ENCODE measurements at places on chromosomes 4 and X. TPM values are rescaled to one million over a fixed set of nuclear protein-coding genes. Genes with fewer than 3 reads are reported as not detected.

The NAA11 gene
- not detected for total RNA-seq

GRCh38 chrX:25534091-25534490, 518.3 kb upstream of the ARX start:
- no peaks in the 10 kb centered on the region for H3K27me3 ChIP-seq
- no peaks in the 10 kb centered on the region for H3K4me1 ChIP-seq
- H3K36me3 ChIP-seq, result no peaks in the 10 kb centered on the region
- no peak for DNase-seq
- no peak overlapping the region for H3K27ac ChIP-seq
- H3K4me3 ChIP-seq, result no peak overlapping the region

The BCORL1 gene
- 18.8 TPM for total RNA-seq

DNA sequence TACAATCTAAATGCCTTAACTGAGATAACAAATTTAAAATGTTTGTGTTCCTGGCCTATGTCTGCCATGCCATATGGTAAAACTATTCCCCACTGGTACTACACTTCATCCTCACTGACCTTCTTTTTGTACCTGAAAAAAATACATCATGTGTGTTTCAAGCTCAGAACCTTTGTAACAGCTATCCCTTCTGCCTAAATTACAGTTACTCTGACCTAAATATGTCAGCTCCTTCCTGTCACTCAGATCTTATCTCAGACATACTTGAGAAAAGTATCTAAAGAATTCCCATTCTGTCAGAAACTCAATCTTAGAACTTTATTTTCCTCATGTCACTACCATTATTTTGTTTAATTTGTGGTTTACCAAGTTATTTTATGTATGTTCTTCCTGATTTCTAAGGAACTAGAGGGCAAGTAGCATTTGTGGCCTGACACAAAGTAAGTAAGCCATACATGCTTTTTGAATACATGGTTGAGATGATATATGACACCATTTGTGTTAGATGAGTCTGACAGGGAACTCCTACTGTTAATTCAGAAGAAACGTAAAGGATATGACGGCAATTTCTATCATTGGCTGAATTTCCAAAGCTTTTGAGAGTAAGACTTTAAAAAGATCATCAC, 456.5 kb upstream of the NDST3 start:
- no peaks in the 10 kb centered on the region for H3K36me3 ChIP-seq
- no peaks in the 10 kb centered on the region for H3K27me3 ChIP-seq
- no peak for DNase-seq
- no peaks in the 10 kb centered on the region for H3K4me1 ChIP-seq

GRCh38 chr4:150236626-150237025, 158.4 kb downstream of the DCLK2 start:
- H3K4me1 ChIP-seq, result no peaks in the 10 kb centered on the region
- H3K27me3 ChIP-seq, result peaks cover 16% of the 10 kb centered on the region
- DNase-seq, result no peak
- H3K4me3 ChIP-seq, result no peak overlapping the region

- H3K4me1 ChIP-seq, result no peaks in the 10 kb centered on the region
- H3K4me3 ChIP-seq, result no peak overlapping the region
- H3K27me3 ChIP-seq, result peaks cover 11% of the 10 kb centered on the region
- no peaks in the 10 kb centered on the region for H3K36me3 ChIP-seq
Measured at GRCh38 chrX:129642641-129643040, 12.1 kb downstream of the APLN start.

The UGT8 gene
- not detected for total RNA-seq

The VCX2 gene
- total RNA-seq, result not detected

GRCh38 chr4:55074386-55074785, 51.0 kb downstream of the KDR start:
- no peak overlapping the region for H3K4me3 ChIP-seq
- H3K36me3 ChIP-seq, result no peaks in the 10 kb centered on the region
- no peaks in the 10 kb centered on the region for H3K27me3 ChIP-seq
- DNase-seq, result no peak
- H3K4me1 ChIP-seq, result no peaks in the 10 kb centered on the region
- no peak overlapping the region for H3K27ac ChIP-seq

GRCh38 chr4:111136438-111136837, 513.6 kb upstream of the PITX2 start:
- no peaks in the 10 kb centered on the region for H3K27me3 ChIP-seq
- H3K4me1 ChIP-seq, result no peaks in the 10 kb centered on the region
- no peak overlapping the region for H3K27ac ChIP-seq

The NSUN7 gene
- not detected for total RNA-seq

DNA sequence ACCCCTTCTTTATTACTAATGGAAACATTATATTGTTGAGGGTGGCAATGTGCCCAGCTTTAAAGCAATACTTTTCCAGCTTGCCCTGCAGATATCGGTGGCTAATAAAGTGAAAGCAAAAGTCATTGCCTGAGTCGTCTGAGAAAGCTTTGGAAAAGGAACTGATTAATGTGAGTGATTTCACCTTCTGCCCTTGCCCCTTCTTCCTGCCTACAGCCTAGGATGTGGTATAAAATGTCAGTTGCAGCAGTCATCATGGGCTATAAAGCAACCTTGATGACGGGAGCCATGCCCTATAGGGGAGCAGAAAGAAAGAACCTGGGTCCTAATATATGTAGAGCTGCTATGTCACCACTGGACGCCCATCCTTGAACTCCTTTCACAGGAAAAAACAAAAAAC, 132.4 kb upstream of the USP9X start:
- DNase-seq, result no peak
- no peaks in the 10 kb centered on the region for H3K36me3 ChIP-seq
- no peaks in the 10 kb centered on the region for H3K27me3 ChIP-seq
- no peaks in the 10 kb centered on the region for H3K4me1 ChIP-seq

DNA sequence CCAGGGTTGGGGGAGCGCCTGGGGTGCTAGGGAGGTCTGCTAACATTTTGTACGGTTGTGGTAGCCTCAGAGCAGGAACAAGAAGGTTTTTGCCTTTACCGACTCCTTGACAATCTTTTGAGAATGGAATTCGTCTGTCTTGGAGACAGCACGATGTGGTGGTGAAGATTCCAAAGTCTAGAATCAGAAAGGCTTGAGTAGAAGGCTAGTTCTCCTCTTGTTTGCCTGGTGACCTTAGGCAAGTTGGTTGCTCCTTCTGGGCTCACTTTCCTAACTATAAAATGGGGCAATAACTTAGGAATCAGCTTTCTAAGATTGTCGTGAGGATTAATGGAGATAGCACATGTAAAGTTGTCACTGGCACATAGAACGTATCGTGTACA, 741 bp downstream of the FAM47E start:
- H3K27ac ChIP-seq, result no peak overlapping the region
- no peaks in the 10 kb centered on the region for H3K36me3 ChIP-seq
- peaks cover 8% of the 10 kb centered on the region for H3K4me1 ChIP-seq
- H3K4me3 ChIP-seq, result peak overlapping the region; percentile 18

- no peak for DNase-seq
Measured at GRCh38 chr4:141158219-141158618, 24.9 kb upstream of the RNF150 start.

- H3K27me3 ChIP-seq, result no peaks in the 10 kb centered on the region
- no peaks in the 10 kb centered on the region for H3K36me3 ChIP-seq
- H3K27ac ChIP-seq, result no peak overlapping the region
Measured at GRCh38 chr4:140903522-140904475, 147.6 kb upstream of the TBC1D9 start.

DNA sequence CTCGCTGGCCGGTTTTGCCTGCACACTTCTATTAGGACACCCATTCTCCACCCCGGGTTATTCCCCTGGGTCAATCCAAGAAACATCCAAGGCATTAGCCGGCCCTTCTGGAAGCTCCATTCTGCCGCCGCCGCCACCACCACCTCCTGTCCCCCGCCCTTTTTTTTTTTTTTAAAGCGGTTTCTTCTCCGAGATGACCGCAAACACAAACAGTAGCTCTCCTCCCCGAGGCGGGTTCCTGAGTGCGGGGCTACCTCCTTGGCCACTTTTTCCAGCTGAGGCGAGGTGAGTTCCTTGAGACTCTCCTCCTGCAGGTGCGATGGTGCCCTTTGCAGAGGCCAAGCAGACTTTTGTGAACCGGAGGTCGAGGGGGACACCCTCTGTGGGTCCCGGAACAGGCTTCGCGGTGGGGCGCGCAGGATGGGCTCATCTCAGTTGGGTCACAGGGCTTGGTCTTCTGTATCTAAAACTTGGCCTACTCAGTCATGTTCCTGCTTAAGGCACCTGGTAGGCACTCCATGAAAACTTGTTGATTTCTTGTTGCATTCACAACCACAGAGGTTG, 930 bp downstream of the NWD2 start:
- H3K4me1 ChIP-seq, result no peaks in the 10 kb centered on the region
- no peaks in the 10 kb centered on the region for H3K36me3 ChIP-seq
- H3K4me3 ChIP-seq, result no peak overlapping the region
- peaks cover 22% of the 10 kb centered on the region for H3K27me3 ChIP-seq
- no peak for DNase-seq

DNA sequence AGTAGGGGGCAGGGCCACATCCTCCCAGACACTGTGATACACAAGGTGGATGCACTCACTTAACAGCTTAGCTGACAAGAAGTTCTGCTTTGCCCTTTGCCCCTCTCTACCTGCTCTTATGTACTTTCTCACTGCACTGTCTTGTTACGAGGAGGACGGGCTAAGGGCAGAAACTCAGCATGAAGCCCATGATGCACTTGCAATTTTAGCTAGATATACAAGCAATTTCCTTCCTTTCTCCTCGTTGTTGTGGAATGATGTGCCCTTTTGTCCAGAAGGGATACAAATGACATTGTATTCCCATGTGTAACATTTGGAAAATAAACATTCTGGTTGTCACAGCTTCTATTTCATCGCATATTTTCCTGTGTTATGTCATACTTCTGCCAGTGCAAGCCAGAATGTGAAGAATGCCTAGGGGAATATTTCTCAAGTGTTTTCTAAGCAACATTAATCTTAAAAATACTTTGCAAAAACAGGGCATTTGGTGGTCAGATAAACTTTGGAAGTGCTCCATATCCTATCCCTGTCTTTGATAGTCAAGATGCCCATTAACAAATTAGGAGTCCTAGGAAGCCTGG, 47.2 kb downstream of the MAOA start:
- no peaks in the 10 kb centered on the region for H3K4me1 ChIP-seq
- H3K27ac ChIP-seq, result no peak overlapping the region
- H3K27me3 ChIP-seq, result peaks cover 29% of the 10 kb centered on the region
- no peak overlapping the region for H3K4me3 ChIP-seq

GRCh38 chr4:83885256-83886182, 349.6 kb downstream of the GPAT3 start:
- H3K4me3 ChIP-seq, result no peak overlapping the region
- H3K4me1 ChIP-seq, result no peaks in the 10 kb centered on the region
- no peak overlapping the region for H3K27ac ChIP-seq
- no peak for DNase-seq

GRCh38 chrX:118459494-118459893, 36.1 kb upstream of the DOCK11 start:
- DNase-seq, result no peak
- no peaks in the 10 kb centered on the region for H3K4me1 ChIP-seq
- no peaks in the 10 kb centered on the region for H3K36me3 ChIP-seq
- no peak overlapping the region for H3K4me3 ChIP-seq
- H3K27me3 ChIP-seq, result peaks cover 3% of the 10 kb centered on the region

The HPGD gene
- total RNA-seq, result 7.3 TPM

The VCX3B gene
- total RNA-seq, result not detected

GRCh38 chr4:86837691-86838503, 11.3 kb downstream of the SLC10A6 start:
- H3K36me3 ChIP-seq, result no peaks in the 10 kb centered on the region
- no peak overlapping the region for H3K27ac ChIP-seq
- DNase-seq, result no peak
- no peak overlapping the region for H3K4me3 ChIP-seq

The PABPC5 gene
- not detected for total RNA-seq

DNA sequence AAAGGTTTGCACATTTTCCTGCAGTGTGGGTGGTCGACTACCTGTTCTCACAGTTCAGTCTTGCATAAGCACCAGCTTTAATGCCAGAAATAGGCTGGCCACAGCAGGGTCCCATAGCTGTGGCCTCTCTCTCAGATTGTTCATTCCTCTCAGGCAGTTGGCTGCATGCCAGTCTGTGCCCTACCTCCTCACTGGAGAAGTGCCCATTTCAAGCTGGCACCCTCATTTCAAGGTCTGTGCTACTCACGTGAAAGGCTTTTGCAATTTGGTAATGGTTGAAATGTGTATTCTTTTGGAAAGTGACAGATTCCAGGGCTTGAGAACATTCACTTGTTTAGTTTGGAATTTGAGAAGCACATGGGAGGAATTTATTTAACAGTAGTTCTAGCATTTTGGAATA, 28.9 kb upstream of the MTMR1 start:
- H3K4me3 ChIP-seq, result no peak overlapping the region
- H3K27me3 ChIP-seq, result no peaks in the 10 kb centered on the region
- no peak for DNase-seq
- no peak overlapping the region for H3K27ac ChIP-seq
- peaks cover 5% of the 10 kb centered on the region for H3K36me3 ChIP-seq

DNA sequence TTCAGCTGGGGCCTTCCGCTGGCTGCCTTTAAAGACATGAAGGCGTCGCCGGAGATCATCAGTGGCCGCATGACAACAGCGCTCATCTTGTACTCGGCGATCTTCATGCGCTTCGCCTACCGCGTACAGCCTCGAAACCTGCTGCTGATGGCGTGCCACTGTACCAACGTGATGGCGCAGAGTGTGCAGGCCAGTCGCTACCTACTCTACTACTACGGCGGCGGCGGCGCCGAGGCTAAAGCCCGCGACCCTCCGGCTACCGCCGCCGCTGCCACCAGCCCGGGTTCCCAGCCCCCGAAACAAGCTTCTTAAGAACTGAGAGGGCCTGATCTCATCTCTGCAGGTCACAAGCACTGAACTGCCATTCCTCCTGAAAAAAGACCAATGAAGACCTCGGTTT, 437 bp downstream of the MPC1L start:
- no peaks in the 10 kb centered on the region for H3K36me3 ChIP-seq
- no peaks in the 10 kb centered on the region for H3K27me3 ChIP-seq

The PRSS12 gene
- total RNA-seq, result not detected

DNA sequence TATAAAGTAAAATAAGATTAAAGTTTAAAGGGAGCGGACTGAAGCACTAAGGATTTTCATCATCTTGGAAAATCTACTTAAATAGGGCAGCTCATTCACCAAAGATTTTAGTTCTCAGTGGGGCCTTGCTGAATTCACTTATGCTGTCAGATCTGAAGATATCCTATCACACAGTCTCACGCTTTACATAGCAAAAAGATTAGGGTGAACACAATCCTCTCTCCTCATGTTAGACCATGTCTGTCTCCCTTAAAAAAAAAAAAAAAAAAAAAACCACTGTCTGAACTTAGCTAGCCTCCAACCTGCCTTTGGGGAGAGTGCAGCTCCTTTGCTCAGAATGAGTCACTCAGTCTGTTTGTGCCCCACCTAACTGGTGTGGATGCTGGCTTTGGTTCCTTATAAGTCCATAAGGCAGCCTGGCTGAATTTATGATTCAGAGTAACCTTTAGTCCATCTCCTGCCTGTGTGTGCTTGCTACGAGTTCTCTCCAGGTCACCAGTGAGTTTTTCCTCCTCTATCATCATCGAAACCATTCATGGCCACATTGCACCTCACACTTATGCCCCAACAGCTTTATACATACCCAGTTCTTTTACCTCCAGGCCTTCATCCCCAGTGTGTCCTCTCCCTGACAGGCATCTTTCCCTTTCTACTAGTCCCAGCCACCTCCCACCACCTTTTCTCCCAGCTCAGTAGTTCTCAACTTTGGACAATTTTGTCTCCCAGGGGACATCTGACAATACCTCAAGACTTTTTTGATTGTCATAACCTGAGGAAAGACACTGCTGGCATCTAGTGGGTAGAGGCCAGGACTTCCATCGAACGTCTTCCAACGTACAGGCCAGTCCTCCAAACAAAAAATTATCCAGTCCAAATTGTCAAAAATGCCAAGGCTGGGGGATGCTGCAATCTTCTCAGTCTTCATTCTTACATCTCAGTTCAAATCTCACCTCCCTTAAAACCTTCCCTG, 220.7 kb upstream of the EMCN start:
- no peak overlapping the region for H3K27ac ChIP-seq
- peaks cover 5% of the 10 kb centered on the region for H3K27me3 ChIP-seq
- H3K36me3 ChIP-seq, result peaks cover 4% of the 10 kb centered on the region
- no peak for DNase-seq

The HDX gene
- total RNA-seq, result 3.9 TPM

The TIMP1 gene
- 12.5 TPM for total RNA-seq

All from natural killer cell treated with Interleukin-12 subunit alpha and Interleukin-12 subunit beta and Interleukin-15 and Interleukin-18, amount 100 ng/mL, for 72 hours (primary cell).